ENCODE measurements at places on chromosomes 16 and 17.

- no peak for DNase-seq
Observed at GRCh38 chr17:82691714-82692113, 6.8 kb downstream of the RAB40B start.

DNA sequence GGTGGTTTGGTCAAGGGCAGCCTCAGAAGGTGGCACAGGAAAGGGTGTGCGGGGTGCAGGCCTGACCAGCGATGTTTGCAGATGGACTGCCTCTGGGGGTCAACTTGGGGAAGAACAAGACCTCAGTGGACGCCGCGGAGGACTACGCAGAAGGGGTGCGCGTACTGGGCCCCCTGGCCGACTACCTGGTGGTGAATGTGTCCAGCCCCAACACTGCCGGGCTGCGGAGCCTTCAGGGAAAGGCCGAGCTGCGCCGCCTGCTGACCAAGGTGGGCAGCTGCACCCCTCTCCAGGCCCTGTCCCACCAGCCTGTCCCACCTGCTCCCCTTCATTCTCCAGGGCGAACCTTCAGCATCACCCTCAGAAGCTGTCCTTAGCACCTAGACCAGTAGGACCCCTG is 12.5 kb downstream of the DHODH start:
- DNase-seq, result no peak

GRCh38 chr17:35097776-35098175 is 21.9 kb downstream of the RAD51D start:
- no peak for DNase-seq

- DNase-seq, result no peak
Observed at GRCh38 chr17:14873540-14873939, 391.6 kb downstream of the PMP22 start.

GRCh38 chr16:68676113-68676860 is 31.2 kb downstream of the CDH3 start:
- DNase-seq, result no peak

- DNase-seq, result peak; percentile 70
Observed at GRCh38 chr17:75412455-75413317, 7.2 kb upstream of the GRB2 start.

GRCh38 chr17:65438708-65439294 is 122.6 kb downstream of the AXIN2 start:
- no peak for DNase-seq
